Activated T-helper 1 cell treated with Interleukin-2 at 50 U/mL for 16 hours (primary cell): ENCODE measurements at places on chromosomes 2 and 18.

GRCh38 chr2:15677141-15677843 lies 85.6 kb downstream of the DDX1 start:
- DNase-seq: no peak

GRCh38 chr2:182101263-182101662 lies 115.6 kb downstream of the PPP1R1C start:
- no peak for DNase-seq

GRCh38 chr18:63148449-63149301 lies 170.9 kb downstream of the BCL2 start:
- no peak for DNase-seq

GRCh38 chr2:69462780-69463179 lies 25.5 kb upstream of the NFU1 start:
- no peak for DNase-seq

- no peak for DNase-seq
These were observed 12.2 kb downstream of the DGUOK start for GRCh38 chr2:73938718-73939352.

DNA sequence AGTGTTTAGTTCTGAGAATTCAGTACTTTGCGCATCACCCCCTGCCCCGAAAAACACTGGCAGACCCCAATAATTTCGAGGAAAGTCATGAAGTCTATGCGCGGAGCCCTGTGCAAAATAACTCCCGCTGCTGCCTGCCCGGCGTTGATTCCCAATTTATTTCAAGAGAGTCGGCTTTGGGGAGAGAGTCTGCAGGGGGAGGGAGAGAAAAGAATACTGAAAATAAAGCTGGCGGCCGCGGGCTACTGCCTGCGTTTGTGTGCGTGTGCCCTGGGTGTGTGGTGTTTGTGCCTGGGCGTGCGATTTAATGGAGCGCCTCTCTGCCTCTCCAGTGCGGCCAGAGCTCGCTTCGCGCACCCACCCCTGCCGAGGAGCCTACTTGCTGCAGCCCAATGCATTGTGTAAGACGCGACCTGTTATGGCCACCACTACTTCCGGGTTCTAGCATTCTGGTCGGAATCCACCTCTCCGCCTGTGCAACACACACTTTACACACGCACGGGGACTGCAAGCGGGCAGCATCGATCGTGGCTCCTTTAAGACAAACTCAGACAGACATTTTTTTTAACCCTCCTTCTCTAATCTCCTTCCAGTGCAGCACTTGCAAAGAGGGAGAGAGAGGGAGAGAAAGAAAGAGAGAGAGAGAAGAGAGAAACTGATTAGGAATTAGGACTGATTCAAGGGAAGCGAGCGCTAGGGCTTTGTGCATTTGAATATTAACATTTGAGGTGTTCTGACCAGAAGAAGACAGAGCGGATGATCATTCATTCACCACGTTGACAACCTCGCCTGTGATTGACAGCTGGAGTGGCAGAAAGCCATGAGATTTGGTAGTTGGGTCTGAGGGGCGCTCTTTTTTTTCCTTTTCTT lies at the start of gene MEIS1:
Gene MEIS1, plus strand, starts transcription at position 447 of the 870 bp plus-strand sequence. CDS start 732 bp downstream, outside the sequence.
- DNase-seq: no peak

- no peak for DNase-seq
These were observed 30.3 kb downstream of the LPIN2 start for GRCh38 chr18:2982452-2983269.
